ENCODE measurements at places on chromosomes 2 and 18.

DNA sequence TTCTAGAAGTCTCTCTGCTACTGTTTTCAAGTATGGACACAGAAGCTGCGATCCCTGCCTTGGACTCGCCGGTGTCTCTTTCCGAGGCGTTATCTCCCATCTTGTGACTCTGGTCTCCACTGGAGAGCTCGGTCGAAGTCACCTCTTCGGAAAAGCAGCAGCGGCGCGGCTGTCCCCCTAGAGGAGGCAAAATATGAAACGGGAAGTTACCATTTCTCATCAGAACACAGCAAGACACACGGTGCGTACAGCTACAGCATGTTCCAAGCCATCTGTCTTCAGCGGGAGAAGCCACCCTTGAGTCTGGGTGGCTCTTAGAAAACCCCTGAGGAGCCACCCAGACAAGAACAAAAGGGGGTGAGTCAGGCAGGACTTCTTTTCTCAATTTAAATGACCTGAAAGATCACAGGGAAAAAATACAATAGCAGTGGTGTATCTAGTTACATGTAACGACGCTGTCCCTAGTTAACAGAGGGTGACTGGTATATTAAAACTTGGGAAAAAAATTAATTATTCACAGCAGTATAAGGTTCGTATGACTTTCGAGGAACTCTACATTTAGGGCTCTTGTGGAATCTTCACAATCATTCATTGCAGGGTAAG, 114.8 kb downstream of the ZNF516 start:
- no peak for DNase-seq

GRCh38 chr2:167492486-167492885, 604.2 kb downstream of the XIRP2 start:
- DNase-seq, result no peak

- DNase-seq, result no peak
Measured at GRCh38 chr2:18932853-18933252, 343.5 kb upstream of the NT5C1B start.

GRCh38 chr2:236867441-236868260, 218.0 kb upstream of the COPS8 start:
- no peak for DNase-seq
